SJSA1 (cell line): ENCODE measurements at places on chromosomes 3 and 15. TPM values are rescaled to one million over a fixed set of nuclear protein-coding genes. Genes with fewer than 3 reads are reported as not detected.
A peak's percentile ranks its signal among the peaks of the same experiment; 100 is the strongest.

ARPP21 gene
- not detected in 2 replicates for total RNA-seq

KLF15 gene
- 0.03 and 0.50 TPM in 2 replicates for total RNA-seq

PPCDC gene
- 12.9 and 25.0 TPM in 2 replicates for total RNA-seq

MST1R gene
- total RNA-seq: not detected in 2 replicates

C3orf85 gene
- total RNA-seq: not detected in 2 replicates

MITF gene
- total RNA-seq: 9.8 and 16.5 TPM in 2 replicates

DNA sequence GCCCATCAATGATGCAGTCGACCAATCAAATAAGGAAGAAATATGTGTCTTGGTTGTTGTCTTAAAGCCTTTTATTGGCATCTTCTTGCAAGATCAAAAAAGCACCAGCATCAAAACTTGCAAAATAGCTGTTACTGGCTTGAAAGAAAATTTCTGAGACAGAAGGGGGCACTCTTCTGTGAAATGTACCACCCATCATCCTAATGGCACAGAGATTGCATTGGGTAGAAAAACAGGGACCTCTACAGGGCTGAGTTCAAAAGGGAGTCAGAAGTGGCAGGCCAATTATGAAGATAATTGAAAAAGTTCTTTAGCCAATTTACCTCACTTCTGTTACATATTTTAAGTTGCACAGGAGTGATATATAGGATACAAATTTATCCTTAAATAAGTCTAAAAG is 122.3 kb upstream of the GPR149 start:
- DNase-seq: no peak

GRCh38 chr3:14242490-14243311 is 64.1 kb downstream of the LSM3 start:
- no peak for DNase-seq

DNA sequence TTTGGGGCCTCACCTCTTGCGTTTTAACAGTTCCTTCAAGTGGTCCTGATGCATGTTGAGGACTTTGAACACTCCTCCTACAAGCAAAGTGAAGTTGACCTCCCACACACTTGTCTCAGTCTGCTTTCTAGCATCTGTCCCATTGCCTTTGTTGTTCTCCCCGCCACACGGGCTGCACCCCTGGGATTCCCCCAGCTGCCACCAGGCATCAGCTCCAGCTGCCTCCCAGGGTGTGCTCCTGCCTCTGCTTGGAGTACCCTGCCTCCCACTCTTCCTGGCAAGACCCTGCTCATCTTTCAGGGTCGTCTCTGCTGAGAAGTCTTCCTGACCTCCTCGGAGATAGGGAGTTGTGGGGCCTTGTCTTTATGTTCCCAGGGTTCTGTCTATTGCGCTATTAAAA is 52.2 kb downstream of the IGF1R start:
- DNase-seq: no peak

DNA sequence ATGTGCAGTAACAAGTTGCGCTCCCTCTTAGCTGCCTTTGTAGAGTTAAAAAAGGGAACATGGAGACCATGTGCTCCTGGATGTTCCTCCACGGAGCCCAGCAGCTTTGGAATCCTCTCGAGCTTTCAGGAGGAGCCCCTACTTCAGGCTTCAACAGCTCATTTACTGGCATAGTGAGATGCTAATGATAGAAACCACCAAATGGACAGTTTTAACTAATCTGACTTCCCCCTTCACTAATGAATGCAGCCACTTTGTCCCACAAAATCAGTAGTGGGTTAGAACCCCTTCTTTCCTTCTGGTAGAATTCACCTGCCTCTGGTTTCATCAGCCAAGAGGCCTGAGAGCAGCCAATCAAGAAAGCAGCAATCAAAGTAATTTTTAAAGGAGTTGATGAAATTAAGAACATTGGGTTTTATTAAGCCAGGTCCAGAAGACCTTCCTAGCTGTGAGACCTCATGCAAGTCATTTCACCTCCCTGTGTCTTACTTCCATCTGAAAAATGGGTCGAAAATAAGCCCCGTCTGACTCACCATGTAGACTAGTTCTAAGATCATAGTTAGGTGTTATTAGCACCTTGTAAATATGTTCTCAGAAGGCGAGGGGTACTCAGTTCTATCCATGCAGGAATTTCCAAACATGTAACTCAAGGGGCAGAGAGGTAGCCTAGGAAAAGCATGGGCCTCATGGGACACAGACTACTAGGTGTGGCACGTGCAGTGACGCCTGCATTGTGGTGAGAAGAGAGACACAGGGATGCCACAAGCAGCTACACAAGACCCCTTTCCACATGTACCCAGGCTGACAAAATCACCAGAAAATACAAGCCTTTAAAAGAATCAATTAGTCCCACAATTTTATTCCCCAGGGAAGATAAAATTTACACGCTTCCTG is 179.7 kb upstream of the LPP start:
- no peak for DNase-seq

DNA sequence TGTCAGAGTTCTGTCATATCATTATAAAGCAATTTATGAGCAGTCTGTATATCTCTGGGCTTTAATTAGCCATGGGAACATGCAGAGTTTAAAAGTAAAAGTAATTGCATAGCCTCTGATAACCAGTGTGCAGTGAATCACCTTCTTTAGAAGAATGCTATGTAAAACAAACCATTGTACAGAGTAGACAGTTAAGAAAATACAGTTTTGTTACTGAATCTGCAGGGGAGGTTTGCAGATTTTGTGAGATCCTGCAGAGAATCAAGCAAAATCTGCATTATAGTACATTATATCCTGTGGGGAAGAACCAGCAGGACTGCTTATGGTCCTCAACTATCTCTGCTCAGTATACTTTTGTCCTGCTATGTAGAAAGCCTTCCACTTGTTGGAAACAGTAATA is 396.2 kb upstream of the NAALADL2 start:
- DNase-seq: no peak

DNA sequence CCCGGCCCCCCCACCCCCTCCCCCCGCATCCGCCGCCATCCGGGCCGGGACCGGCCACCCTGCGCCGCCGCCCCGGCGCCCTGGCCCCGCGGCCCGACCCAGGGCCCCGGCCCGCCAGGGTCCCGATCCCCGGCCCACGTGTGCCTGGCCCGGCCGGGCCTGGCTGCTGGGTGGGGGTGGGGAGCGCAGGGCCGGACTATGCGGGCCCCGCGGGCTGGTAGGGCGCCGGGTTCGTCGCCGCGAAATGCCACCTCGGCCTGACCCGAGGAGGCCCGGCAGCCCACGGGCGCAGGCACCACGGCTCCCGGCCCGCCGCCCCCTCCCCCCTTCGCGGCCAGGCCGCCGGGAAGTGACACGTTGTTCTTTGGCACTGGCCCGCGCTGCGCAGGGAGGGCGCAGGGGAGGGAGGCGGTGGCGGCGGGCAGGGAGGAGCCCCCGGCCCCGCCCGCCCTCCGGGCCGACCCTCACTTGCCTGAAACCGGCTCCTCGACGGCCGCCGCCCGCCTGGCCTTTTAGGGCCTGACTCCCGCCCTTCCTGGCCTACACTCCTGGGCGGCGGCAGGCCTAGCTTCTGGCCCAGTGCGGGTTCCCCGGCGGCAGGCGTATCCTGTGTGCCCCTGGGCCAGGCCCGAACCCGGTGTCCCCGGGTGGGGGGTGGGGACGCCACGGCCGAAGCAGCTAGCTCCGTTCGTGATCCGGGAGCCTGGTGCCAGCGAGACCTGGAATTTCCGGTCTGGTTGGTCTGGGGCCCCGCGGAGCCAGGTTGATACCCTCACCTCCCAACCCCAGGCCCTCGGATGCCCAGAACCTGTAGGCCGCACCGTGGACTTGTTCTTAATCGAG is 515 bp downstream of the EIF4G1 start:
- DNase-seq: peak; percentile 77

GRCh38 chr15:86444527-86444926 is 364.9 kb downstream of the AGBL1 start:
- no peak for DNase-seq

DNA sequence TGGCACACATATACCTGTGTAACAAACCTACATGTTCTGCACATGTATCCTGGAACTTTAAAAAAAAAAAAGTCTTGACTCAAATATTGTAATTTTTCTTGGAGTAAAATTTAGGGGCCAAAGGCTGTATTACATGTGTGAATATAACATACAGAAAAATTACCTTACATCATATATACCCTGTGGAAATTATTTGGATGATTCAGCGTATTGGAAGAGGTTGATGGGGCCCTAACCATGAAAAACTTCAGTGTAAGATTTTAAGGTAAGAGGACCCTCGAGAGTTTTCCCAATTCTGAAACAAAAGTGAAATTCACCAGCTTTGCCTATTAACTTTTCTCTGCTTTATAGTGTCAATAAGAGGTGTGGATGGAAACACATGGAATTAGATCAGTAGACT is 56.4 kb downstream of the UBE2E2 start:
- DNase-seq: no peak

DNA sequence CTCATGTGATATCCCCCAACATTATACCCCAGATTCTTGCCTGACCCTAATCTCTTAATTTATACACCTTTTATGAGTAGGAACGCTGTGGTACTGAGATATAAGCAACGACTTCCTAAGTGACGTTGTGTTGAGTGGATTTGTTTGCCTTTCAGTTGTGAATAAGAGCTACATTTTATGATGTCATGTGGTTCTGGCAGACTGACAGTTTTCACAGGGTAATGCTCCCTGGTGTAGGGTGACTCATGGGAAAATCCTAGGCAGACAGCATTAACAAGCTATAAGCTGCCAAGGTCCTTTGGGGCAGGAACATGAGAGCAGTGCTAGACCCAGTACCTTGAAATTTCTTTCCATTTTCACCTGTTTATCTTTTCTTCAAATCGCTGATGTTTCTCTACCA is 11.2 kb downstream of the C3orf52 start:
- peak; percentile 85 for DNase-seq

GRCh38 chr3:123044981-123045763 is 17.6 kb upstream of the SEMA5B start:
- no peak for DNase-seq

- DNase-seq: no peak
These were observed 49.5 kb downstream of the CCDC12 start for GRCh38 chr3:46926871-46927717.

DNA sequence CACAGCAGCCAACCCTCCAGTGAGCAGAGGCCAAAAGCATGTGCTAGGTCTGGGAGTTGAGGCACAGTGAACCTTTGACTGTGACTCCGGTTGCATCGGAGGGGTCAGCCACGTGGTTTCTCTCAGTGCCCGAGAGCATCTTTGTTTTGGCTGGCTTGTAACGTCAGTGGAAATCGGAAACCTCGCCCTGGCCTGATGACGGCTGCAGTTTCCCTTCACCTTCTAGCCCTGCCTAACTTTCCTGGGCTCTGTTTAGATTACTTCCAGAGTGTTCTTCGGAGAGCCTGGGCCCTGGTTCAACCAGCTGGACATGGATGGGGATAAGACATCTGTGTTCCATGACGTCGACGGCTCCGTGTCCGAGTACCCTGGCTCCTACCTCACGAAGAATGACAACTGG is 56.6 kb downstream of the MESD start:
- DNase-seq: no peak

DNA sequence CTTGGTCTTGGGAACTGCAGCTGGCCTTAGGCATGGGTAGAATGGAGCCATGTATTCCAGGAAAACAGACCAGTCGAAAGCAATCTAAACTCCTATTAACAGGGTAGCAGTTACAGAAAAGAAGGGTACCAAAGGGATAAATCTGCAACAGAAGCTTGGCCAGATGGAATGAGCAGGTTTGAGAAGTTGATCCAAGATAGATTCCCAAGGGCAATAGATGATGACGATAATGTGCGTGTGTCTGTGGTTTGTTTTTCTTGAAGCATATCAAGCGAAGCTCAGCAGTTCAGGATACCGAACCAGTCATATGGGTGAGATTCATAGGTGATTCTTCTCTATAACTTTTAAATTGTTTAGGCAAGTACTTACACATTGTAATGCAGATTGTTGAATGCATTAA is 203.8 kb upstream of the SEMA6D start:
- no peak for DNase-seq
